ENCODE measurements at places on chromosomes 1 and 21.

DNA sequence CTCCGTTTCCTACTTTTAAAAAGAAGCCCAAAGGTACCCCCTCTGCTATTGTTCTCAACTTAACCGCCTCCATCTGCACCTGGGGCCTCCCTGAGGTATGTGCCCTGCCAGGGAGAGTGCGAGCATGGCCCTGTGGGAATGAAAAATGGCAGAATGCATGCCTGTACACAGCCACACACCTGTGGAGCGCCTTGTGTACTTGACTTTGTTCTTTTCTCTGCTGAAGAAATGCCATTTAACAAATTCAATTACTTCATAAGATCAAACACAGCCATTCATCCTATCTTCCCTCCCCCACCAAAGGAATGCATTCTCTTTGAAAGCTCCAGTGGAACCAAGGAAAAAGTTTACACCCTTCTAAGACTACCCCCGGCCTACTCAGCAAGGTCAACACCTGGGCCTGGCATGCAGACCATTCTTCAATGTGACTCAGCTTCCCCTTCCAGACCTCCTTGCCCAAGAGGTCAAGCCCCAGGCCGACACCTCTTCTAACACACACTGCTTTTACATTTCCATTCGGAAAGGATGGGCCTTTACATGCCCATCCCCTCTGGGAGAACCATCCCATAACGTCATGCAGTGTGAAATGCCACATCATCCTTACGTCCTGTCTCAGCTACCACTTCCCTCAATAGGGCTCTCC, 123.7 kb downstream of the SMYD2 start:
- DNase-seq: no peak

DNA sequence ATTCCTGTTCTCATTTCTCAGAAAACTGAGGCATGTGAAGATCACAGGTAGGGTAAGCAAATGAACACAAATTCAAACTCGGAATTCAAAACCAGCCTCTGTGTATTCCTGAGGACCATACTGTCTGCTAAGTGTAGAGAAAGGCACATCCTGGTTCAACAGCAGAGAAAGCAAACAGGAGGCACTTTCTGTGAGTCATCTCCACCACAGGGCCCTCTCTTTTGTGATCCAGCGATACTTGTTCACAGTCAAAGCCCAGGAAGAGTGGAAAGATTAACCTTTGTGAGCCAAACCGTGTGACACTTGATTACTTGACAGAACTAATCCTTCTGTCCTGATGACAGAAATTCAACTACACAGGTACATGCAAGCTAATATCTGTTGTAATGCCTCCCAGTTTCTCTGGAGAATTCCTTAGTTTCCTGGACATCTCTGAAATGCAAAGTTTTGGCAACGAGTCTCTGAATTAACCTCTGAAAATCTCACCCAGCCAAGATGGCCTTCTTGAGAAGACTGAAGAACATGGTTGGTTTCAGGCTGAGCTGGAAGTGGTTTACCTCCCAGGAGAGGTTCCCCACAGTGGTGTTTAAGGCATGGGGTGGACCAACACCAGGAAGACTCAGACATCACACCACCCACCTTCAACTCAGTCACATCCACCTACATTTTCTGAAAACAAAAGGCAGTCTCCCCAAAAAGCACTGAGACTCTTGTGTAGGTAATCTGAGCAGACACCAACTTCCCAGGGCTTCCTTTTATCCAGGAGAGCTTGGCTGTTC, 98.2 kb upstream of the ERG start:
- no peak for DNase-seq

GRCh38 chr1:77349275-77349674, 67.5 kb downstream of the AK5 start:
- DNase-seq: no peak

DNA sequence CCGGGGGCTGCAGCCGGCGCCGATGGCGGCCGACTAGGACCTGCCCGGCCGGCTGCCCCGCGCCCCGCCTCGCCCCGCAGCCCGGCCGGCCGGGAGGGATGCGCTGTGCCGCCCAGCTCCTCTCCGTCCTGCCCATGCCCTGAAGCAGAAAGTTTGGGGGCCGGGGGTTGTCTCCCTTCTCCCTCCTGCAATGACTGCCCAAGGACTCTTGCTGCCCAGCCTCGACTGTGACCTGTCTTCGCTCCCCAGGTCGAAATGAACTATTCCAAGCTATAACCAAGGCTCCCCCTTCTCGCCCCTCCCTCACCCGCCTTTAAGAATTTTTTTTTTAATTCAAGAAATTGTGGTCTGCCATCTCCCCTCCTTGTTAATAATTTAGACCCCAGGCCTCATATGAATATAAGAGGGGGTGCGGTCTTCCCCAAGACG, 361 bp downstream of the TMCC2 start:
- DNase-seq: no peak

GRCh38 chr1:174158767-174159251, 511 bp upstream of the RABGAP1L start:
- no peak for DNase-seq

DNA sequence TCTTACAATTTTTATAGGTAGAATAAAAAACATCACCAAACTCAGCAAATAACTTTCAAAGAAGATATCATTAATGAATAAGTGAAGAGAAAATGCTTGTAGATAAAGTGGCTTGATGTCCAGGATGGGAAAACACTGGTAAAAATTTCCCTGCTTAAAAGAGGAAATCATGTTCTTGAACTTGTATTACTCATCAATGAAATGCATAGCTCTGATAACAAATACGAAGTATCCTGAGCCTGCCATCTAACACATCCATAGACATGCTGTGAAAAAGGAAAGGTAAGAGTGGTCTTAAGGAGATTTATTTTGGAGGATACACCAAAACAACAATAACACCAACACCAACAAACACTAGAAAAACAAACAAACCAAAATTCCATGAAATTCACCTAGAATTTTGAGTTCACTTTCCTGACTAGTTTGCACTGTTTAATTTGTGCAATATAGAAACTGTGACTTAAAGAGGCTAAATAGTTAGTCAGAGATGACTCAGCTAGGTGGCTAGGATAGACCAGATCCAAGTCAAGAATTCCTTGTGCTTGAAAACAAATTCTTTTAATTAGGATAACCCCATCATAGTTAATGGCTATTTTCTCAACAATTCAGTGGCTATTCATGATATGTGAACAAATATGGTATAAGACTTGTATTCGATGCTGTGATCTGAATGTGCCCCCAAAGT, 179.8 kb upstream of the KCNK2 start:
- no peak for DNase-seq

GRCh38 chr21:41411449-41412089, 14.5 kb upstream of the MX1 start:
- no peak for DNase-seq

- DNase-seq: no peak
Measured at GRCh38 chr1:191697556-191697955, 460.7 kb upstream of the RGS18 start.

GRCh38 chr1:16006552-16007485, 2.8 kb downstream of the SRARP start:
- DNase-seq: no peak

GRCh38 chr1:1926346-1926811, 7.3 kb upstream of the TMEM52 start:
- no peak for DNase-seq

GRCh38 chr1:119363162-119363561, 5.4 kb upstream of the HAO2 start:
- DNase-seq: no peak

DNA sequence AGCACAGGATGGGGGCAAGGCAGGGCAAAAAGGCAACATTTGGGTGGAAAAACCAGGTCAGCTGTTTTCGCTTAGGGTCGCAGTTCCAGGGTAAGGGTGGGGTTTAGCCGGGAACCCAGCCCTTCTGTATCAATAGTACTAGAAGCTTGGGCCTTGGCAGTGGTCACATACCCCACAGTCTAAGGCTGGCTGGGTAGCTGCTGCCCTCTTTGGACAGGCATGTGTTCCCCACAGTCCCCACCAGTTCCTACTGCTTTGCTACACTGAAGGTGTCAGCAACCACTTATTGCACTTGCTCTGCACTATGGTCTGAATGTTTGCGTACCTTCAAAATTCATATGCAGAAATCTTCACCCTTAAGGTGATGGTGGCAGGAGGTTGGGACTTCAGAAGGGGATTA, 349.8 kb downstream of the LTN1 start:
- no peak for DNase-seq

GRCh38 chr1:182857212-182857611, 18.1 kb downstream of the DHX9 start:
- no peak for DNase-seq

DNA sequence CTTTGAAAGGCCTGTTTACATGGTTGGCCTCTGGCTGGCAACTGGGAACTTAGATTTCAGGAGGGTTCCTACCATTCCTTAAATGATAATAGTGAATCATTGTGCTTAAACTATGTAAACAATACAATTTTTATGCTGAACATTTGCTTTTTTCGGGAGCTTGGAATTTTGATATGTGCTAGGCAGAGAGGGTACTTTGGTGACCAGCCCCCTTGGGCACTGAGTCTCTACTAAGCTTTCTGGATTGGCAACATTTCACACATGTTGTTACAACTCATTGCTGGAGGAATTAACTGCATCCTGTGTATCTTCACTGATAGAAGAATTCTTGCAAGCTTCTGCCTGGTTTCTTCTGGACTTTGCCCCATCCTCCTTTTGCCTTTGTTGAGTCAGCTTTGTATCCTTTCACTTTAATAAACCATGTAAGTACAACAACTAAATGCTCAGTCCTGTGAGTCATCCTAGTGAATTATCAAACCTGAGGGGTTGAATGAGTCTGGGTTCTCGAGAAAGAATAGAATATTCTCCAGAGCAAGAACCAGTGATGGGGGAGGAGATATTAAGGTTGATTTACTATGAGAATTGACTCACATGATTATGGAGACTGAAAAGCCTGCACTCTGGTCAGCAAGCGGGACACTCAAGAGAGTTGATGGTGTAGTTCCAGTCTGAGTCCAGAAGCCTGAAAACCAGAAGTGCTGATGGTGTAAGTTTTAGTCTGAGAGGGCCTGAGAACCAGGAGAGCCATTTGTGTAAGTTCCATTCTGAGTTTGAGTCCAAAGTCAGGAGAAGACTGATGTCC, 3.1 kb upstream of the SLC16A4 start:
- DNase-seq: no peak
